ENCODE measurements at places on chromosomes 3 and 15. TPM values are rescaled to one million over a fixed set of nuclear protein-coding genes. Genes with fewer than 3 reads are reported as not detected.

The MANF gene
- total RNA-seq = 149 TPM

The CCDC54 gene
- not detected for total RNA-seq

The MYLK gene
- 0.68 TPM for total RNA-seq

- no peaks in the 10 kb centered on the region for H3K27me3 ChIP-seq
- H3K27ac ChIP-seq = no peak overlapping the region
- H3K4me3 ChIP-seq = no peak overlapping the region
Observed at GRCh38 chr15:63067306-63067705, 24.8 kb downstream of the TPM1 start.

DNA sequence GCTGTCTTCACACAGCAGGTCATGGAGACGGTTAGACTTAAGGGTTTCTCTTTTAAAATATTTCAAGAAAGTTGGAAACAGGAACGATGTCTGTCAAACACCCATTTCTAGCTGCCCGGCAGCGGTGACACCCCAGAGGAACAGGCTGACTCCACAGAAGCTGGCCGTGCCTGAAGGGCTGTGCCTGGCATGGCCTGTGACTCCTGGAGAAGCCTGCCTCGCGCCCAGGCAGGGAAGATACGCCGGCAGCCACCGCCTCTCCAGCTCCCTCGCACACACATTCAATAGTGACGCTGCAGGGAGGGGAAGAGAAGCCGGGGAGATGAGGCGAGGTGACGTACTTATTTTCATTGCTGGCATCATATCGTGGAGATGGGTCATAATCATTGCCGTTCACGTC, 59.9 kb downstream of the PCSK6 start:
- H3K27ac ChIP-seq = no peak overlapping the region
- DNase-seq = no peak
- H3K27me3 ChIP-seq = peaks cover 2% of the 10 kb centered on the region
- no peak overlapping the region for H3K4me3 ChIP-seq
- no peaks in the 10 kb centered on the region for H3K36me3 ChIP-seq

DNA sequence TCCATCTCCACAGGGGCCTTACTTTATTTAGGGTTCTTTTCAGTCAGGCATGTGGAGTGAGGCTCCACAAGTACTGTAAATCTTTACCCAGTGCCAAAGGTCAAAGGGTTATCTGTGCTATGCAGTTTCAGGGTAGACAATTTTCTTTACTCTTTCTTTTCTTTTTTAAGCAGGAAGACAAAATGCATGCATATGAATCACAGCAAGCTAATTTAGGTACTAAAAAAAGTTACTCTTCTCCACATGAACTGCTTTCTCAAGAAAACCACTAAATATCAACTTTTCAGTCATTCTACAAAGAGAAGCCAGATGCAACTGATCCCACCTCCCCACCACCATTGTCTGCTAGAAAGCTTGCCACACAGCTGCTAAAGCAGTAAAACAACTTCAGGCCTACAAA, 73.3 kb upstream of the PYGO1 start:
- H3K27me3 ChIP-seq = peaks cover 3% of the 10 kb centered on the region
- H3K36me3 ChIP-seq = no peaks in the 10 kb centered on the region
- DNase-seq = no peak
- H3K4me3 ChIP-seq = no peak overlapping the region
- peaks cover 16% of the 10 kb centered on the region for H3K4me1 ChIP-seq

GRCh38 chr3:149452036-149452435, 22.5 kb upstream of the TM4SF4 start:
- no peaks in the 10 kb centered on the region for H3K36me3 ChIP-seq
- H3K27me3 ChIP-seq = peaks cover 7% of the 10 kb centered on the region
- H3K27ac ChIP-seq = no peak overlapping the region
- no peak for DNase-seq
- H3K4me1 ChIP-seq = no peaks in the 10 kb centered on the region

DNA sequence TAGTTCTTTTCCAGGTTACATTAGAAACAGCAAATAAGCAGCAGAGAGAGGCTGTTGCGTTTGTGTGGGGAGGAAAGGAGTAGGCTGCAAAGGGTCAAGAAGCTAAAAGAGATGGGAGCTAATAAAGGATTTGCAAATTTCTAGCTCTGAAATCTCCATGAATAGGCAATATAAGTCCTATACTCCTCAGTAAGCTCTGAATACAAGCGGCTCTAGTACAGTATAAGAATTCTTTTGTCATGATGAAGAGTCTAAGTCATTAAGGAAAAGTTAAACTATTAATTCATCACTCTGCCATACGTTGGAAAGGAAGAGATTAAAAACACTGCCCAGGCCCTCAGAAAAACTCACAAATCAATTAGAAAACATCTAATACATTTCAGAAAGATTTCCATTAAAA, 59.3 kb downstream of the CEP152 start:
- no peaks in the 10 kb centered on the region for H3K4me1 ChIP-seq
- no peak overlapping the region for H3K4me3 ChIP-seq
- peaks cover 62% of the 10 kb centered on the region for H3K36me3 ChIP-seq
